Lower lobe of right lung (tissue), 2 donors: ENCODE measurements at places on chromosomes 6 and 20. TPM values are rescaled to one million over a fixed set of nuclear protein-coding genes. Genes with fewer than 3 reads are reported as not detected.

The KLHDC3 gene
- total RNA-seq: 59.3 TPM

The TMEM244 gene
- total RNA-seq: not detected

The TENT5A gene
- 26.6 TPM for total RNA-seq

The TMEM200A gene
- 4.3 TPM for total RNA-seq

The MYLK2 gene
- not detected for total RNA-seq

The SMPDL3A gene
- 17.9 TPM for total RNA-seq

The SLC17A4 gene
- not detected for total RNA-seq

The CNBD2 gene
- total RNA-seq: 4.3 TPM

The PEX6 gene
- 33.3 TPM for total RNA-seq

The CLVS2 gene
- 0.03 TPM for total RNA-seq

The FAM217B gene
- total RNA-seq: 26.8 TPM

The COL9A3 gene
- total RNA-seq: 0.89 TPM

The SRSF12 gene
- not detected for total RNA-seq

The F13A1 gene
- 187 TPM for total RNA-seq

The LRRC73 gene
- total RNA-seq: 1.6 TPM
